ENCODE measurements at places on chromosomes 12 and 14.

DNA sequence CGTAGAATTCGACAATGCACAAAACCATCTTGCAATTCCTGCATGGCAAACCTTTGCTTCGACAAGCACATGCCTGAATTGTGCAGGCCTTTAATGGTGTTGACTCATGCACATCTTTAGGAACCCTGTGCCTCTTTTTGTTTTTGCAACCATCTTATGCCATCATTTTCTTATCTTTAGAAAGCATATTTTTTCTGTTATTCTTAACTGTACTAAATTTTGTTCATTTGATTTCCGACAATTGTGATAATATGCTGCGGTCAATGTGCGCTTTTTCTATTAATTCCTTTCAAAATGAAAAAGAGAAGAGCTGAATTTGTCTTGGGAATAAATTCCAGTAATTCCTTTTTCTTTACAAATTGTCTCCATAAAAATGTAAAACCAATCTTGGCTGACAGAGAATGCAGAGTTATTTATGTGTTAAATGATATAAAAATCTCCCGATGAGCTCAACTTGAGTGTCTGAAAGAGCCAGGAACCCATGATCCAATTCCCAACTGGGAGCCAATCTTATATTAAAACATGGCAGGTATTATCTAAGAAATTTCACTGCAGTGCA lies 20.1 kb upstream of the CDK17 start:
- DNase-seq, result no peak

GRCh38 chr14:68894802-68895703 lies 84.0 kb downstream of the ACTN1 start:
- no peak for DNase-seq

DNA sequence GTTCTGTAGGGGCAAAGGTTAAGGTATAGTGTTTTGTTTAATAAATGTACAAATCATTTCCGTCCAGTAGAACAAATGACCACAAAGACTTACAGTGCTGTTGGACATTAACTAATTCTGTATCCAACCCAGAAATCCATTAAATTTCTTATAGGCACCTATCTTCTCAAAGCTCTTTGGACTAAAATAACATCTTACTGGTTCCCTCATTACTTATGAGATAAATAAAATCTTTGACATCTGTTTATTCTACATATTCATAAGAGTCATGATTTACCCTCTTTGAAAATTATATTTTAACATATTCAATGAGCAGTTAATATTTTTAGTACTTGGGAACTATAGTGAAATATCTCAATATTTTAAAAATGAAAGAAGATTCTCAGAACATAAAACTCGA lies 102.7 kb upstream of the G2E3 start:
- no peak for DNase-seq

GRCh38 chr12:24996102-24996797 lies 47.3 kb upstream of the BCAT1 start:
- no peak for DNase-seq

- DNase-seq, result no peak
Measured at GRCh38 chr12:93003531-93004239, 74.6 kb upstream of the EEA1 start.

All from activated CD4-positive, alpha-beta T cell treated with anti-CD3 and anti-CD28 coated beads, Interleukin-2, Interleukin-4, amounts not matched to agents 100 ng/mL and 50 ng/mL, durations not matched to agents 16 hours and 8 hours (primary cell).